ENCODE measurements at places on chromosomes 7 and 10.
A peak's percentile ranks its signal among the peaks of the same experiment; 100 is the strongest.

- DNase-seq = peak; percentile 90
Measured at GRCh38 chr10:68560186-68560942, at the start of gene TET1. TET1 (plus strand) TSS chr10:68560337; CDS start chr10:68572339, 12,002 bp downstream.

- no peak for DNase-seq
Measured at GRCh38 chr10:17074541-17074847, 55.1 kb downstream of the CUBN start.

DNA sequence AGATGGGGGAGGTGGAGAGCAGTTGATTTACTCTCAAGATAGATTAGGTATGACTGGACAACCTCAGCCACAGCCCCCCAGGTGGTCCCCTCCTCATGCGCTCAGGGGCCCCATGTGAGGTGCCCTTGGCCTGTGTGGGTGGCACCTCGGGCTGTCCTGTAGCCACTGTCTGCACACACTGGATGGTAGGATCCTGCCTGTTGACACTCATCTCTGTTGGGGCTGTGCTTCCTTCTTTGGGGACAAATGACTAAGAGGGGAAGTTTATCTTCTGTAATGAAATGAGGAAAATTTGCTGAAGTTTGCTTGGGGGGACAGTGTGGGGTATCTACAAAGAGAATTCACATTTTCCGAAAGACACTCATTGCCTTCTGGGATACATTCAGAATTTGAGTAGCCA, 53.6 kb upstream of the ANTXRL start:
- peak; percentile 23 for DNase-seq

DNA sequence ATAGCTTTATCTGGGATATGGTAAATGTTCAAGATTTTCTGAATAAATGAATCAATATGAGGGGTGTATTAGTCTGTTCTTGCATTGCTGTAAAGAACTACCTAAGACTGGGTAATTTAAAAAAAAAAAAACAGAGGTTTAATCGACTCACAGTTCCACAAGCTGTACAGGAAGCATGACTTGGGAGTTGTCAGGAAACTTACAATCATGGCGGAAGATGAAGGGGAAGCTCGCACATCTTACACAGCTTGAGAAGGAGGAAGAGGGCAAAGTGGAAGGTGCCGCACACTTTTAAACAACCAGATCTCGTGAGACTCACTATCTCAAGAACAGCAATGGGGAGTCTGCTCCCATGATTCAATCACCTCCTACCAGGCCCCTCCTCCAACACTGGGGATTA, 32.5 kb upstream of the OTUD1 start:
- no peak for DNase-seq

DNA sequence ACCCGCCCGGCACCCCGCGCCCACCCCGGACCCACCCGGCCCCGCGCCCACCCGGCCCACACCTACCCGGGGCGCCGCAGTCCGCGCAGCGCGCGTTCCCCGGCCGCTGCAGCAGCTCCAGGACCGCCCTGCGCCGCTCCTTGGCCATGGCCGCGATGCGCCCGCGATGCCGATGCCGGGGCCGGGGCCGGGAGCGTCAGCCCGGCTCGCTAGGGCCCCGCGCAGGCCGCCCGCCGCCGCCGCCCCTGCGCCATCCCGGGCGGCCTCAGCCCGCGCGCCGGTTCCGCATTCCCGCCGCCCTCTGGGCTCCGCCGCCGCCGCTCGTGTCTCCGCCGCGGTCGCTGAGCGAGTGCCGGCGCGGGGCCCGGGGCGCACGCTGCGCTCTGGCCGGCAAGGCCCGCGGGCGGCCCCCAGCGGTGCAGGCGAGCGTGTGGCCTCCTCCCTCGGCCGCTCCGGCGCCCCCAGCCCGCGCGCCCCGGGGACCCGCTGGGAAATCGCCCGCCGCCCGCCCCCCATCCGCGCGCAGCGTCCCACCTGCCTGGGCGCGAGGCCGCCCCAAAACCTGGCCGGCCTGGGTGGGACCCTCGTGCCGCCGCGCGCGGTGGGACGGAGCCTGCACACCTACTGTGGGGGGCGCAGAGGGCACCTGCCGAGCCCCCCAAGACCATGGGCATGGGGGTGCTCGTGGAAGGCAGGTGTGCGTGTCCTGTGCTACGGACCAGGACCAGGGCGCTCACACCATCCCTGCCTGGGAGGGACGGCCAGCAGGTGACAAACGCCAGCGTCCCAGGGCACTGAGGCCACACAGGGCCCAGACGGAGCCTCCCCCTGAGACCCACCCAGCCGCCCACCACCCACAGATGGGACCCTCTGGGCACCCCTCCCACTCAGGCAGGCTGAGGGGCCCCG, at the start of gene ADAP1:
TSS of gene ADAP1 (minus strand) at position 351 of the 909 bp plus-strand sequence. CDS start at position 148, 203 bp downstream.
- DNase-seq = no peak

GRCh38 chr10:86045896-86046295, 320.7 kb downstream of the GRID1 start:
- no peak for DNase-seq

GRCh38 chr10:83122336-83122735, 1017.0 kb upstream of the GHITM start:
- DNase-seq = no peak

- DNase-seq = no peak
Measured at GRCh38 chr7:105015390-105015965, 1.5 kb downstream of the KMT2E start.

DNA sequence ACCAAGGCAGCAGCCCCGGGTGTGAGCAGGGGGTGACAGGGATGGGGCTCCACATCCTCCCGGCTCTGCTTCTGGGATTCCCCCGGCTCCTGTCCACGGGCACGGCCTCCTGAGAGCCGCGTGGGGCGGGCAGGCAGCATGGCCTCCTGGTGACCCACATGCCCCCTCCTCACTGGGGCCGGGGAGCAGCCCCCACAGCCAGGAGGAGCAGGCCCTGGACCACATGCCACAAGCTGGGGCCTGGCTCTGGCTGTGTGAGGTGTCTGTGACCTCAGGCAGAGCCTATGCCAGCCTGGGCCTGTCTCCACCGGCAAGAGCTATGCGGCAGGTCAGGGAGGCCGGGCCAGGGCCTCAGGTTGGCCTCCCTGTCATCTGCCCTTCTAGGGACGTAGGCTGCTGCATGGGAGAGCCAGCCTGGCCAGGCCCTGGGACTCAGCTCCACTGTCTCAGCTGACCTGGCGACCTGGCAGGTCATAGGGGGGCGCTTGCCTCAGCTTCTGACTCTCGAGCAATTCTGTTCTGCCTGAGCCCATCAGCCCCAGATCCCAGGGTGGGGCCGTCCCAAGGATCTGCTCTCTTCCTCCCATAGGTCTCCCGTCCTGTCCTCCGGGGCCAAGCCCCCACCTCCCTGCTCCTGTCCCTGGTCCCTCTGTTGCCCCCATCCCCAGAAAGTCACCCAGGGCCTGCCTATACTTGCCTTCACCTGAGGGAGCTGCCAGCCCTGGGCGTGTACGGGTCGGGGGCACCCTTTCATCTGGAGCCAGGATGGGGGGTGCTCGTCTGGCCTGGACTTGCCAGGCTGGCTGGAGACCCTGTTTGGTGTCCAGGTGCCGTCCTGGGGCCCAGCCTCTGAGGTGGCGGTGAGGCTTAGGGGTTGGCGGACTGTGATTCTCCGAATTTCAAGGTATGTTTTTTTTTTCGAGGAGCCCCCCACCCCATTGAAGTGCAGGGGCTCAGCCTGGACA, 3.9 kb upstream of the TMEM184A start:
- no peak for DNase-seq

DNA sequence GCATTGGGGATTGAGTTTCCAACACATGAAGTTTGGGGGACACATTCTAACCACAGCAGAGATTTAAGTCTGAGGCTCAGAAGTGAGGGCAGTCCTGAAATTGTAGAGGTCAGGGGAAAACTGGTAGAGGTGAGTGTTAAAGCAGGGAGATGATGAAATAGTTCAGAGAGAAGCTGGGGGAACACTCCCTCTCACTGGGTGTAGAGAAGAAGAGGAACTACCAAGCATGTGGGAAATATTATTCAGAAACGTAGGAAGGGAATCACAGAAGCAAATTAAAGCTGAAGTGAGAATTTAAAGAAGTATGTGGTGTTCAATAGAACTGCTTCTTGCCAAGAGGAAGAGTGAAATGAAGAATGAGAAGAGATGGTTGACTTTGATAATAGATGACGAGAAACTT, 121.5 kb upstream of the FAM3C start:
- no peak for DNase-seq

GRCh38 chr7:1268076-1268815, 35.6 kb downstream of the UNCX start:
- DNase-seq = no peak

- peak; percentile 92 for DNase-seq
Measured at GRCh38 chr7:73308665-73309214, at the start of gene NSUN5. NSUN5 (minus strand) TSS chr7:73308826; CDS start chr7:73308790, 36 bp downstream.

GRCh38 chr7:1017586-1018333, 26.6 kb upstream of the GPR146 start:
- no peak for DNase-seq

DNA sequence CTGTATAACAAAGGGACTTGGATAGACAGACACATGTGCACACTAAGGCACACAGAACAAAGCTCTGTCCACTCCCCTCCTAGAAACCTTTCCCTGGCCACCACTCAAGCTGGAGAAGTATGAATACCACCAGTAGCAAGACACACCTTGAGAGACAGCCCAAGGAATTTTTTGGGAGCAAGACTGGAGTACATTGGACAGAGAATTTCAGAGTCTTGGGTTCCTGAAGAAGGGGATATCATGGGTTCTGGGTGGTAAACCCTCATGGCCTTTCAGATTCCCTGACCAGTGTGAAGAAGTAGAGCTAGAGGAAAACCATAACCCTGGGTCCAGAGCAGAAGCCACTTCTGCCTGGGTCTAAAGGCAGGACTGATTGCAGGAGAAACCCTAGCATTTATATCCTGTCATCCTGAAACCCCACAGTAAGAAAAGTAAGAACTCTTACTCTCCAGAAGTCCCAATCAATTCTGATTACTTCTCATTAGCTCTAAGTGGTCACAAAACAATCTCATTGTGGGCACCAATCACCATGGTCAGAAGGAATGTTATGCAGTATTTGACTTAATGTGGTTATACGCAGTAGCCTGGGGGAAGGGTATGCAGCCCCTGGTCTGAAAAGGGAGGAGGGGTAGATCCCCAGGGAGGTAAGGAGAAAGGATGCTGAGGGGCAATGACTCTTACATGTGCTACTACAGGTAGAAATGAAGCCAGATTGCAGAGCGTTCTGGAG, 20.4 kb upstream of the MACC1 start:
- no peak for DNase-seq

DNA sequence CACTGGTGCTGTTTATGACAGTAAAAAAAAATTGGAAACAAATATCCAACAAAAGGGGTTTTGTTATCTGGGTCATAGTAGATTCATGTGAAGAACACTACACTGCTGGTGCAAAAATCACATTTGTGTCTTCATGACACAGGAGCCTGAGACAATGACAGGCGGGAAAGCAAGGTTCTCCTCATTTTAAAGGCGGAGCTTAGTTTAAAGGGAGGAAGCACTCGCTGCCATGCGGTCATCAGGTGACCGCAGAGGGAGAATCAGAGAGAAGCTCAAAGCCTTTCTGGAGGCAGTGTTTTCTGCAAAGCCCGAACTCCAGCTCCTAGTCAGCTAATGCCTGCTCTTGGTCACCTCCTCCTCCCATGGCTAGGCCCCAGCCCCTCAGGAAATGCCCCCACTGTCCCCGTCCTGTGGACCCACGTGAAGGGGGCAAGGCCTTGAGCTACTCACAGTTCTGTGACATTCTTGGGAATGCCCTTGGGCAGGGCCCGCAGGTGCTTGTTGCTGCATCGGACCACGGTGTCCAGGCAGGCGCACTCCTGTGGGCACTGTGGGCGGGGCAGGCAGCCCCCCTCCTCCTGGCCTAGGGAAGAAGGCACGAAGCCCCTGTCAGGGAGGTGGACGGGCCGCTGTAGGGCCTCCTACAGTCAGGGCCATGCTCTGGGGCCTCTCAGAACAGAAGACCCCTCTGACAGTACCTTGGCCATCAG, 146.1 kb downstream of the SLIT1 start:
- no peak for DNase-seq

DNA sequence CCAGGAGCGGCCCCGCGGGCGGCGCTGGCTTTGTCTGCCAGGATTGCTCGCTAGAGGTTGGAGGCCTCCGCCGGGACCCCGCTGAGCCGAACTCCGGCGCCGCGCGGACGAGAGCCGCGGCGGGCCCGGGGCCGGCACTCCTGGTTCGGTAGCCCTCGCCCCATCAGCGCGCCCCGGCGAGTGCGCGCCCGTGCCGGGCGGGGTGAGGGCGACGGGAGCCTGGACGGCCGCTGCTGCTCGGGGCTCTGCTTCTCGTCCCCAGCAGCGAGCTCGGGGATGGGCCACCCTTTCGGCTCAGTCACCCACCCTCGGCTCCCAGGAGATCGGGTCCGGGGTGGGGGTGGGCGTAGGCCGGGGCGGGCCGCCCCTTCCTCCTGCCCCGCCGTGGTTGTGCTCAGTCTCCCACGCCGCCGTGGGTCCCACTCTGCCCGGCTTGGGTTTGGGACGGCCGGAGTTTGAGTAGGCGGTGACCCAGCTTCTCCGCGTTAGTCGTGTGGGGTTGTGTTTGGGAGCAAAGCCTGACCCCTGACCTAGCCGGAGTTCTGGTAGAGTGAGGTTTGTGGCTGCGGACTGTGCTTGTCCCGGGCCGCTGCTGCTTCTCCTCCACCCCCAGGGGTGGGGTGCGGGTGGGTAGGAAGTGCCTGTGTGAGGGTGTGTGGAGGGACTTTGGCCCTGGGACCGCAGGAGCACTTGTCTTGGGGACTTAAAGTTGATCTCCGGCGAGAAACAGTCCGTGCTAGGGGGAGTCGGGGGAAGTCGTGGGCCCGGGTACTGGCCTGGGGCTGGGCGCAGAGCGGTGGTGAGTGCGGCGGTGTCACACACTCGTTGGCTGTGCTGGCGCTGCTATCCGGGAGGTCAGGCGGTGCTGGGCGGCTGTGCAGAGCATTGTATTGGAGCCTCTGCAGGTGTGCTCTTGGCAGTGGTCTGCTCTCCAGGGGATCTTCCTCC, 677 bp downstream of the TSPAN14 start:
- DNase-seq = no peak

DNA sequence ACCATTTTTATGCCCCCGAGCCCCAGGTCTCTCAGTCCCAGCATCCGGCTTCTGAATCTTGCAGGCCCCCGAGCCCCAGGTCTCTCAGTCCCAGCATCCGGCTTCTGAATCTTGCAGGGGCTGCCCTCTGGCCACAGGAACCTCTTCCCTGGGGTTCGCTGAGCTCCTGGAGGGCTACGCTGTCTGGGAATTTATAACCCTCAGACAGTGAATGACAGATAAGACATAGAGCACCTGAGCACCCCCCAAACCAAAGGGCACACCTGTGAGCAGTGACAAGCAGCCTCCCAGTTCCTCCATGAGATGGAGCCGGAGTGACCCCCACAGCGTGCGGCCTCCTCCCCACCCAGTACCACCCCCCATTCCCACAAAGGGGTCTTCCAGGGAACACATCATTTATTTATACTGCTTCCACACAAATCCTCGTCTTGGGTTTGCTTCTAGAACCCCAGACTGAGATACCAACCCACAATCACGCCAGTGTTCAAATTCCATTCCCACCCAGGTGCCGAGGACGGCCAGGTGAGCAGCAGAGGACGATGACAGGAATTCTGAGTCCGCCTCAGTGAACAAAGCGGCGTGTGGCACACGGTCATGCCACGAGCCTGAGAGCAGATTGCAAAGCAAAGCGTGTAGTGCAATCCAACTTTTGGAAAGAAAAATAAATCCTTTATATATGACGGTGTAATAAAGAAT, 57.7 kb upstream of the FAM20C start:
- peak; percentile 38 for DNase-seq

Measured in ecto neural progenitor cell (in vitro differentiated cells).